ENCODE measurements at places on chromosomes 16 and 17. TPM values are rescaled to one million over a fixed set of nuclear protein-coding genes. Genes with fewer than 3 reads are reported as not detected.

Gene ASPHD1
- total RNA-seq: 3.7 TPM

GRCh38 chr16:280552-280951 is at the start of gene ARHGDIG:
TSS of gene ARHGDIG (plus strand) at chr16:280591. CDS start at chr16:280681, 90 bp downstream.
- DNase-seq: no peak

GRCh38 chr16:52758473-52758855 is 211.5 kb upstream of the TOX3 start:
- DNase-seq: no peak

DNA sequence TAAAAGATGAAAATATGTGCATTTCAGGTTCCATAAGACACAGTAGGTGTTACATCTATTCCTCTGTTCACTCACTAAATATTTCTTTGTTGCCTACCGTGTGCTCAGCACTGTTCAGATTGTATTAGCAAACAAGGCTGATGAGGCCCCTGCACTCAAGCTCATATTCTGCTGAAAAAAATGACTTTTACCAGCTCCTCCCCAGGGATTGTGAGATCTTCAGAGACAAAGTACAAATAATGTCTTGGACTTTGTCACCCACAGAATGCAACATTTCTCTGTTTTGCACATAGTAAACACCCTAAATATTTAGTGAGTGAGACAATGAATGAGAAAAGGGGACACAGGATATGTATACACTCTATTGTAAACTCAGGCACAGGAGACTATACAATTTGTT is 21.9 kb upstream of the MYOCD start:
- no peak for DNase-seq

DNA sequence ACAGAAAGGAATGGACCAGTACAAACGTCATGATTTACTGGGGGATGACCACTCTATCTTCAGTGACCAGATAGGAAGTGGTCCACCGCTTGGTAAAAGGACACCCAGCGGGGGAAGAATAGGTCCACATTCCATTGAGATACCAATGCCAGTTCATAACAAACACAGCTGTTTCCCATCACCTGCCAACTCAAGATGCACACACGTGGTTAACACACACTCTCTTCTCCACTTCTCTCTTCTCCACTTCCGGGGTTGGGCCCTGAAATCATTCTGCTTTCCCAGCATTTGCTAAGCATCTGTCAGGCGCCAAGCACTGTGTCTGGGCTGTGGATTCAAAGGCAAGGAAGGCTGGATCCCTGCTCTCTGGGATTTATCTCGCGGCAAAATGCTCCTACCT is 175.5 kb downstream of the SLC39A11 start:
- DNase-seq: no peak

All from SJSA1 (cell line).